ENCODE measurements at places on chromosomes 1 and 21. TPM values are rescaled to one million over a fixed set of nuclear protein-coding genes. Genes with fewer than 3 reads are reported as not detected.

GRCh38 chr1:220809704-220810103 is 23.0 kb downstream of the MTARC1 start:
- no peak overlapping the region for H3K4me3 ChIP-seq
- peaks cover 24% of the 10 kb centered on the region for H3K36me3 ChIP-seq
- H3K4me1 ChIP-seq, result peaks cover 9% of the 10 kb centered on the region
- no peak for DNase-seq
- H3K27ac ChIP-seq, result no peak overlapping the region

- H3K27me3 ChIP-seq, result no peaks in the 10 kb centered on the region
- no peak overlapping the region for H3K4me3 ChIP-seq
- DNase-seq, result no peak
- H3K4me1 ChIP-seq, result no peaks in the 10 kb centered on the region
- no peaks in the 10 kb centered on the region for H3K36me3 ChIP-seq
These were observed 226.4 kb downstream of the ZP4 start for GRCh38 chr1:237664348-237664747.

DNA sequence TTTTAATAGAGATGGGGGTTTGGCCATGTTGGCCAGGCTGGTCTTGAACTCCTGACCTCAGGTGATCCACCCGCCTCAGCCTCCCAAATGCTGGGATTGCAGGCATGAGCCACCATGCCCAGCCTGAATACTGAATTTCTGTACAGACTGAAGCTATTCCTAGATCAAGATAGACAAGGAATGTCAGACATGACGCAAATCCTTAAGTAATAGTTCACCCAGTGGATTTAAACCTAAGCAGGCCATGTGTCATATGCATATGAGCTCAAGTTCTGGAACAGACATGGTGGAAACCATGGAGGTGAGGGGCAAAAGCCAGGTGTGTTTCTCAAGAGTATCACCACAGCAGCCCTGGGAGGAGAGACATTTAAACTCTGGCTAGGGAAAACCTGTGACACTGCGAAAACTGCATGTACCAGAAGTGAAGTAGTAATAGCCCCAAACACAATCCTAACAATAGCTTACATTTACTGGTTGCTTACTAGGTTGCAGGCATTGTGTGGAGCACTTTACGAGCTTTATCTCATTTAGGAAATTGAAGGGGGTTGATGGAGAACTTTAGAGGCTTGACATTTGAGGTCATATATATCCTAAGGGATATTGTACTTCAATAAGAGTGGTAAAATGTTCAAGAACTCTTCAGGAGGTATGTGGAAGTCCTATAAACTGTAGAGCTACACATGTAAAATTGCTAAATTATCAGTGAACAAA is 31.7 kb upstream of the MAN1A2 start:
- no peak overlapping the region for H3K4me3 ChIP-seq
- H3K27ac ChIP-seq, result no peak overlapping the region
- H3K27me3 ChIP-seq, result no peaks in the 10 kb centered on the region
- no peak for DNase-seq

- H3K4me1 ChIP-seq, result peaks cover 15% of the 10 kb centered on the region
- H3K27ac ChIP-seq, result no peak overlapping the region
- no peak overlapping the region for H3K4me3 ChIP-seq
These were observed 100.4 kb downstream of the XCL2 start for GRCh38 chr1:168443356-168443755.

- peaks cover 6% of the 10 kb centered on the region for H3K36me3 ChIP-seq
- no peaks in the 10 kb centered on the region for H3K27me3 ChIP-seq
- peak overlapping the region; percentile 99 for H3K27ac ChIP-seq
- peak overlapping the region; percentile 99 for H3K4me3 ChIP-seq
These were observed 758 bp downstream of the RAD54L start for GRCh38 chr1:46248122-46248920.

GRCh38 chr21:43733529-43734071 is 14.7 kb downstream of the PDXK start:
- no peaks in the 10 kb centered on the region for H3K36me3 ChIP-seq
- no peak overlapping the region for H3K27ac ChIP-seq
- no peaks in the 10 kb centered on the region for H3K27me3 ChIP-seq

- no peak overlapping the region for H3K4me3 ChIP-seq
- H3K27ac ChIP-seq, result no peak overlapping the region
- DNase-seq, result peak; percentile 46
- peaks cover 12% of the 10 kb centered on the region for H3K4me1 ChIP-seq
These were observed 26.8 kb upstream of the NCAM2 start for GRCh38 chr21:20971296-20971921.

DNA sequence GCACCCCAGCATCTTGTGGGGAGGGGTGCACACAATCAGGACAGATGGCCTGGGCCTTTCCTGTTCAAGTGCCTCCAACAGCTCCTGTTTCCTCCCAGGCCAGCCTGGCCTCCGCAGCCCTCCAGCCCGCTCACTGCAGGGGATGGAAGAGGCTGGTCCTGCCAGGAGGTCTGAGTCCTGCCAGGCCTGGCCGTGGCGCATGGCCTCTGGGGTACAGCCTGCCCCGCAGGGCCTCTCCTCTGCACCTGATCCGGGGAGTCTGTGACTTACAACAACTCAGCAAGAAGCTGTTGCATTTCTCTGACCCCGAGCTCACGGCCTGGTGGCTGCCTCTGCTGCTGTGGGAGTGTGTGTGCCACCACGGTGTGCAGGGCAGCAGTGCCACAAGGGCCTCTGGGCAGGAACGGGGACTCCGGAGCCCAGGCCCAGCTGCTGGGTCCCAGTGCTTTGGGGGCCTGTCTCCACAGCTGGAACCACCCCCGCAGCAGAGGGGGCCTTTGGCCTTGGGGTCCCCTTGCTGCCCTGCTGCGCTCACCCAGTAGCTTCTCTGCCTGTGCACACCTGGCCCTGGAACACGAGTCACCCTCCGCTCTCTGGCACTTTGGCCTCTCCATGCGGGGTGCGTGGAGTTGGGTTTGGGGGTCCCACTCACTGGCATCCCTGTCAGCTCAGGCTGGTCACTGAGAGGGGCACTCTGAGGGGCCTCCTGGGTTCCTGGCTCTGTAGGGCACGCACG is 17.4 kb upstream of the LRRC3 start:
- H3K27me3 ChIP-seq, result no peaks in the 10 kb centered on the region
- H3K4me3 ChIP-seq, result no peak overlapping the region
- no peaks in the 10 kb centered on the region for H3K36me3 ChIP-seq
- no peak overlapping the region for H3K27ac ChIP-seq
- H3K4me1 ChIP-seq, result no peaks in the 10 kb centered on the region
- DNase-seq, result no peak

DNA sequence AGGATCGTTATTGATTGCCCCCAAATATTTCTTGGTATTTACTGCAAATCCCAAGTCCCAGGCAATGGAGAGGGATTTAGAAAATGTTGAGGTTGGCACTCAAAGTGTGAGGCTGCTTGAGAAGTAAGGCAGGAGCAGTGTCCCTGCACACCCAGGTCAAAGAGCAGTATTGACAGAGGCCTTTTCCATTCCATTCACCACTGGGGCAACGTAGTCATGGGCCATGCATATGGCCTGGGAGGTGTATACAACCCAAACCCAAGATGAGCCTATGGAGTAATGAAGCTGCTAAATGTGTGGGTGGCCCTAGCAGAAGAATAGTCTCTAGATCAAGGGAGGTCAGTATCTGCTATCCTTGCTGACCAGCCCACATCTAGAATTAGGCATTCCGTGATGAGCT is 245.6 kb downstream of the FOXD2 start:
- H3K27ac ChIP-seq, result no peak overlapping the region
- peaks cover 46% of the 10 kb centered on the region for H3K4me1 ChIP-seq
- no peaks in the 10 kb centered on the region for H3K36me3 ChIP-seq
- peaks cover 88% of the 10 kb centered on the region for H3K27me3 ChIP-seq

DNA sequence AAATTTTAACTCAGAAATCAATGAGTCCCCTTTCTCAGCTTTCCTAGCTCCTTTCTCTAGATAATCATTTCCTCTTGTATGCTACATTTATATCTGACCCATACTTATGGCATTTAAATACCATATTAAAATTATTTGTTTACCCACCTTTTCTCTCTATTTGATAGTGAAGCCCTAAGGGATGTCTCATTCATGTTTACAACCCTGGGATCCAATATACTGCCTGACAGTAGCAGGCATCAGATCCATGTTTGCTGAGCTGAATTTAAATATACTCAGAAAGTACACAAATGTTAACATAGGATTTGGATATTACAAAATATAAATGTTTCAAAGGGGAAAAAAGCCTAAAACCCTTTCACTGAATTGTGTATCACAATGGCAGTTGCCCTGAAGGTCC is 26.5 kb downstream of the SCMH1 start:
- H3K4me1 ChIP-seq, result no peaks in the 10 kb centered on the region
- no peak for DNase-seq
- peaks cover 40% of the 10 kb centered on the region for H3K36me3 ChIP-seq
- H3K27ac ChIP-seq, result no peak overlapping the region
- no peaks in the 10 kb centered on the region for H3K27me3 ChIP-seq

GRCh38 chr1:53060579-53060978 is 1.4 kb upstream of the PODN start:
- no peak overlapping the region for H3K27ac ChIP-seq
- peaks cover 7% of the 10 kb centered on the region for H3K4me1 ChIP-seq

- H3K36me3 ChIP-seq, result peaks cover 14% of the 10 kb centered on the region
- DNase-seq, result no peak
- peaks cover 7% of the 10 kb centered on the region for H3K4me1 ChIP-seq
- no peaks in the 10 kb centered on the region for H3K27me3 ChIP-seq
- H3K4me3 ChIP-seq, result no peak overlapping the region
- H3K27ac ChIP-seq, result no peak overlapping the region
These were observed 29.5 kb downstream of the WDR4 start for GRCh38 chr21:42849759-42850412.

- H3K27me3 ChIP-seq, result no peaks in the 10 kb centered on the region
- H3K36me3 ChIP-seq, result no peaks in the 10 kb centered on the region
- no peak overlapping the region for H3K4me3 ChIP-seq
- no peak for DNase-seq
These were observed 70.8 kb downstream of the MAN1C1 start for GRCh38 chr1:25687221-25688017.

GRCh38 chr1:1858382-1859086 is 32.4 kb downstream of the GNB1 start:
- peaks cover 52% of the 10 kb centered on the region for H3K4me1 ChIP-seq
- no peaks in the 10 kb centered on the region for H3K27me3 ChIP-seq
- H3K4me3 ChIP-seq, result no peak overlapping the region
- H3K36me3 ChIP-seq, result no peaks in the 10 kb centered on the region

DNA sequence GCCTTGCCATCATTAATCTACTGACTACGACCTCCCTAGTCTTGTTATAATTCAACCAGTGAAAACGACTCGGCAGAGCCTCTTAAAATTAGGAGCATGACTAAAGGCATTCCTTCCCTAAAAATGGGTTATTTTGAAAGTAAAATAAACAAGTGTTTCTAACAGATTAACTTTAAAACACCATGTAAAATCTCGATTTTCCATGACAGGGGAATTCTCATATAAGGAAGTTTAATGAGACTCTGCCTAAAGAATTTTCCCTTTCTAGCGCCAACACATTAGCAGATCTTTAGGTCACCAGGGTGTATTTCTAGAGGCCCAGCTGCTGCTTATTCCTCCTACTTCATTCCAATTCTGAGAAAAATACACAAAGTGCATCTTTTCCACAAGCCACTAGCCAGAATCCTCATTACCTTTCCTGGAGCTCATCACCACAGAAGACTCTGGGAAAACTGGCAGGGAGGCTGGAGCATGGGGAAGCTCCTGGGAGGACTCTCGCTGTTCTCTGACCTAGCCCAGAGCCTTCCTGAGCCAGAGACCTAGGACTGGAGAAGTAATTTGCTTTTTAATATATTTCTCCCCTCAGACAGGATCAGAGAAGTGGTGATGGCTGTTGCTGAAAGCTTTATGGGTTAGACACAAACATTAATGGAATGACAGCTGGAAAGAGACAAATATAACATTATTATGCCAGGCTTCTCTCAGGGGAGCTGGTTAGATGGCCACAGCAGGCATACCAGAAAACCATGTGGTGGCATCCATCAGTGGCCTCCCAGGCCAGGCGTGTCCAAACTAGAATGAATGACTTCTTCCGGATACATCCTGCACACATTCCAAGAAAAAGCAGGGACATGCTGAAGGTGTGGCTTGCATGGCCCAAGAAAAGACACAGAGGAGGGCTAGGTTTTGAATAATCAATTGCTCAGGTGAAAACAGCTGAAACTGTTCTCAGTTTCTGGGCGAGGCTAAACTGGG is 63.6 kb upstream of the CTTNBP2NL start:
- H3K27ac ChIP-seq, result no peak overlapping the region
- no peak overlapping the region for H3K4me3 ChIP-seq
- no peaks in the 10 kb centered on the region for H3K4me1 ChIP-seq
- no peaks in the 10 kb centered on the region for H3K36me3 ChIP-seq

DNA sequence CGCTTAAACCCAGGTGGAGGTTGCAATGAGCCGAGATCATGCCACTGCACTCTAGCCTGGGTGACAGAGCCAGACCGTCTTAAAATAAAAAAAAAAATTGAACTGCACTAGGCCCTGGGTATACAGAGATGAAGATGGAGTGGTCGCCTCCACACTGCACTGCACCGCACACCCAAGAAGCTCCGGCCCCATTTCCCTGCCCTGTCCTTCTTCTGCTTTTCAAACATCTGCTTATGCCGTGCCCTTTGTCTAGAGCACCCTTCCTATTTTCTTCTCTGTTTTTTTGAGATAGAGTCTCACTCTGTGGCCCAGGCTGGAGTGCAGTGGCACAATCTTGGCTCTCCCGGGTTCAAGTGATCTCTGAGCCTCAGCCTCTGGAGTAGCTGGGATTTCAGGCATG is 17.4 kb downstream of the IQGAP3 start:
- no peak for DNase-seq
- no peak overlapping the region for H3K27ac ChIP-seq
- H3K27me3 ChIP-seq, result no peaks in the 10 kb centered on the region
- H3K4me1 ChIP-seq, result no peaks in the 10 kb centered on the region
- peaks cover 11% of the 10 kb centered on the region for H3K36me3 ChIP-seq

DNA sequence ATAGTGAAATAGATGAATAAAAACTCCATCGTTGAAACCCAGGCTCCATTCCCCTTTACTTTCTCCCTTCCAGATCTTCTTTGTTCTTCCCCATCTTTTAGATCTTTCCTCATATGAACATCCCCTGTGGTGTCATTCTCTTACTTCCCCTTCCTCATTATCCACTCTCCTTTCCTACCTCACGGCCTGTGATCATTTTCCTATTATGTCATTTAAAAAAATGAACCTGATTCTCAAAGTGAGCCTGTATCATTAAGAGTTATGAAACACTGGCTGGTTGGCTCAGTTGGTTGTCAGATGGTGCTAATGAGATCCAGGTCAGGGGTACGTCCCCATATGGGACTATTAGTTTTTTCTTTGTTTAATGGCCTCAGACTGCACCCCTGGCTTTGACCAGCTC is 38.3 kb downstream of the TCEANC2 start:
- H3K4me3 ChIP-seq, result no peak overlapping the region
- DNase-seq, result no peak
- H3K36me3 ChIP-seq, result no peaks in the 10 kb centered on the region
- H3K27me3 ChIP-seq, result no peaks in the 10 kb centered on the region
- peaks cover 8% of the 10 kb centered on the region for H3K4me1 ChIP-seq

YOD1 gene
- 15.2 TPM for total RNA-seq

PLCH2 gene
- total RNA-seq, result 0.59 TPM

SWT1 gene
- 4.5 TPM for total RNA-seq

OR2T35 gene
- total RNA-seq, result not detected

SLC66A1 gene
- total RNA-seq, result 32.3 TPM

TMEM51 gene
- 6.7 TPM for total RNA-seq

All from neural crest cell (in vitro differentiated cells).